ENCODE measurements at places on chromosomes 7 and 10.
A peak's percentile ranks its signal among the peaks of the same experiment; 100 is the strongest.

DNA sequence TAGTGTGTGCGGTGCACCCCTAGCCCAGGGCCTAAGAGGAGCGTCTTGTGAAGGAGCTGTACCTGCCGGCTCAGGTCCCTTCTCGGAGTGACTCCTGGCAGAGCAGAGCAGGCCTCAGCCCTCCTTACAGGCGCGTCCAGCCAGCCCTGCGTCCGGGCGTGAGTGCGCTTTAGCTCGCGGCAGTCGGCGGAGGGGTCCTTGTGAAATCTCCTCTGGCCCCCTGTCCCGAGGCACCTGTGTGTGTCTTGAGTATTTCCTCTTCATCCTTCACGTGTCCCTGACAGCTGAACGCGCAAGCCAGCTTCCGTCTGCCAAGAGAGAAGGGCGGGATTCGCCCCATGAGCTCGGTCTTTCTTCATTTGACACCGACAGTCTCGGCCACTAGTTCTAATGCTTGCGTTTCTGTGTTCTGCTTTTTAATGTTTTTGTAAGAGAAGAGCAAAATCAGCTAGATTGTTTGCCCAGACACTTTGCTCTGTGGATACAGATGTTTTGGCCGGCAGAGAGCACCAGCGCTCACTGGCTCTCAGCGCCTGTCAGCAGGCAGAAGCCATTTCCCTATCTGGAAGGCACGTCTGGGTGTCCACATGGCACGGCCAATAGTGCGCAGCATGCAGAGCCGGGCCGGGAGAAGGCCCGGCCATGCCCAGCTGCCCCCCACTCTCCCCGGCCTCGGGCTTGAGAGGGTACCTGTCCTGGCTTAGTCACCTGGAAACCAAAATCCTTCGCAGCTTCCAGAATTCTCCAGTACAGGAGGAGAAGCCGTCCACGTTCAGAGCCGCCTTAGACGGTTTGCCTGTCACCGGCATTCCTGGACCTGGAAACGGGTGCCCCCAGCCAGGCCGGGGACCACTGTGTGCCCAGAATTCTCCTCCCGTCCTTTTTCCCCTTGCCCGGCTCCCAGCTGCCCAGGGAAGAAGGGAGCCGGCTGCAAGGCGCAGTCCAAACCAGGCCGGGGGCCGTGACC lies 7.0 kb downstream of the GET4 start:
- no peak for DNase-seq

GRCh38 chr7:2802504-2803341 lies 41.4 kb downstream of the GNA12 start:
- no peak for DNase-seq

GRCh38 chr7:20783700-20784387 lies 2.8 kb downstream of the SP8 start:
- DNase-seq: peak; percentile 48

DNA sequence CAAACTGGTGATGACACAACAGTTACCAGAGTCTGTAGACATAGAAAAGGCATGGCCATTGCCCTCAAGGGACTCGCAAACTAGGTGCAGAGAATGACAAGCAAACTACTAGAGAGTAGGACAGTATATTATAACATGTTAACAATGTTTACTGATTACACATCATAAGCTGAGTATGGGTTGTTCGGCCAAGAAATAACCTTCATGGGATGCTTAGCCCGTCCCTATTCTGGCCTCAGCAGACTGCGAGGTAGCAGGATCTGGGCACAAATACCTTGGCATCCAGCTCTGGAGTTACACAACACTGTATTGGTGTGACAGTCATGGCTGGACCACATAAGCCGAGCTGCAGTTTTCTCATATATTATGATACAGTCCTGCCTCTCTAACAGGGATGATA lies 51.4 kb downstream of the ABCB4 start:
- no peak for DNase-seq

GRCh38 chr10:77247031-77247990 lies 390.3 kb downstream of the KCNMA1 start:
- peak; percentile 45 for DNase-seq

DNA sequence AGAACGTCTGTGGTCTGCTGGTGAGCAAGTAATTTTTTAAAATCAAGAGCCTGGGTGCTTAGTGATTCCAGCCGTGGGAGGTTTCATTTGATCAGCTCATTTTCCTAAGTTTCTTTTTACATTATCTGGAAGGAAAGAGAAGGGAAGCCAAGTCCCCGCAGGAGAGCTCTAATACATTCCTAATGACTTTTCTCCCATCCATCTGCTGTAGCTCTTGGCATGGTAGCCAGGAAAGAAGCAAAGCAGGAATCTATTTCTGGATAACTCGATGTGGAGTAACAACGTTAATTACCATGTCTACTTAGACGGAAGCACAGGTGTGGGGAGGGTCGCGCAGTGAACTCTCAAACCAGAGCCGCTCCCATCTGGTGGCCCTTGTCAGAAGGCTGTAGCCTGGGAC lies 121.9 kb downstream of the PAXIP1 start:
- no peak for DNase-seq

GRCh38 chr10:85671530-85671929 lies 695.1 kb downstream of the GRID1 start:
- DNase-seq: no peak

GRCh38 chr10:72850861-72851260 lies 42.7 kb upstream of the OIT3 start:
- DNase-seq: no peak

DNA sequence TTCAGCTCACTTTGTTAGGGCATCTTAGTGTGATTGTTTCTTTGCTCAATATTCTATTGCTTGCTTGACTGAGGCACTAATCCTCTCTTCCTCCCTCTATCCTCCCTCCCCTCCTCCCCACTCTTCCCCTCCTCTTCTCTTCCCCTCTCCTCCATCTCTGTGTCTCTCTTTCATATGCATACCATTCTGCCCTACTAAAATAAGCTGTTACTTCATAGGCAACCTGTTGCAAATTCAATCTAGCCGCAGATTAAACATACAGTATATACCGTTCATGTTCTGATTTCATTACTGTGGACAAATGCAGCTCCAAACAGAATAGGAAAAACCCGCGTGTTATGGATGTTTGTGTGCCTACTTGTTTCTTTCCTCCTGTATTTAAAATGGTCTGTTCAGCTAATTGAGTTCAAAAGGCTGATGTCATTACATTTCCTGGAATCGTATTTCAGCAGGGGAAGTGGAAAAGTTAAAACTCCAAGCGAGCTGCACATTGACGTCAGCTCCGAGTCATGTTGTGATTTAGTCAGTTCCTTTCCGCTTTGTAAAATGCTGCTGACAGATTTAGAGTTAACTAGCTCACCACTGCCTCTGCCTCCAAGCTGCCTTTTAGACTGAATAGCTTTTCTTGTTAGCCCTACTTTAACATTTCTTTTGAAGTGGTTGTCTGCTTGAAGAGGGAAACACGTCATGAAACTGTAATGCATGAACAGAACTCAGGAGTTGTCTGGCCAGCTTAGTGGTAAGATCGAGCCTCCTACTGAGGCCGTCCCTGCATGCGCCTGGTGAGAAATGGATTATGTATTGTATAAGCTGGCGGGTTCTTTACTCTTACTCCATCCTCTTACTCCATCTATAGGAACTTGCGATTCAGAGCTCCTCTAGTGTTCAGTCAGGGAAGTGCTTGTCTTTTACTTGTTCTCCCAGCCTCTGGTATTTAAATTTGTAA lies 69.0 kb downstream of the CREM start:
- peak; percentile 81 for DNase-seq

GRCh38 chr7:4681218-4681851 lies 760 bp upstream of the FOXK1 start:
- no peak for DNase-seq

GRCh38 chr10:124741922-124742412 lies 2.2 kb downstream of the FAM53B start:
- DNase-seq: peak; percentile 43

DNA sequence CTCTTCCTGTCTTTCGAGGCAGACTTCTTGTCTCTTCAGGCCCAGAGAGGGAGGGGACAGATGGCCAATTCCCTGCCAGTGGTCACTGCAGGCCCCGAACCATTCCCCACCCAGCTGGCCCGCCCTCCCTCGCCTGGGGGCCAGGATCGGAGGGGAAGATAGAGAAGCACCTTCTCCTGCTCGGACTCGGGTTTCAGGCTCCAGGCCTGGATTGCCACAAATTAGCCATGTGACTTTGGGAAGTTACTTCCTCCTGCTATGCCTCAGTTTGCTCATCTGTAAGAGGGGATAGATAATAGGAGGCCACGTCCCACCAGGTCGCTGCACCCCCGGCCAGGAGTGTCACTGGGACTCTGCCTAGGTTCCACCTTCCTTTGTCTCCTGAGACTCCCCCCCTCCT lies 24.8 kb upstream of the PPP2R2D start:
- no peak for DNase-seq

- DNase-seq: no peak
These were observed 9.1 kb downstream of the GOT1 start for GRCh38 chr10:99421233-99421739.

DNA sequence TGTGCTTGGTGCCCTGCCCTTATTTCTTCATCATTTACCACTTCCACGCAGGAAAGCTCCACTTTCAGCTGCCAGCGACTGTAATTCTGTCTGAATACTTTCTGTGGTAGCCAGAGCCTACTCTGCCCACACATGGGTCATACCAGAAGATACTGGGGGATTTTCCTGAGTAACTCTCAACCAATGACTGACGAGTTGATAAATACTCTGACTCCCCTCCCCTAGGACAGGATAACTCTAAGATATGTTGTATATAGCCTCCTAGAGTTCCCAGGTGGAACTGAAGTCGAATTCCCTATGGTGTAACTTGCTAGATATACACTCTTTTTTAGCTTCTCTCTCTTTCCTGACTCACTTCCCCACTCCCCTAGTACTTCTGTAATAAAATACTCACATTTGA lies 29.8 kb downstream of the SEM1 start:
- DNase-seq: no peak

DNA sequence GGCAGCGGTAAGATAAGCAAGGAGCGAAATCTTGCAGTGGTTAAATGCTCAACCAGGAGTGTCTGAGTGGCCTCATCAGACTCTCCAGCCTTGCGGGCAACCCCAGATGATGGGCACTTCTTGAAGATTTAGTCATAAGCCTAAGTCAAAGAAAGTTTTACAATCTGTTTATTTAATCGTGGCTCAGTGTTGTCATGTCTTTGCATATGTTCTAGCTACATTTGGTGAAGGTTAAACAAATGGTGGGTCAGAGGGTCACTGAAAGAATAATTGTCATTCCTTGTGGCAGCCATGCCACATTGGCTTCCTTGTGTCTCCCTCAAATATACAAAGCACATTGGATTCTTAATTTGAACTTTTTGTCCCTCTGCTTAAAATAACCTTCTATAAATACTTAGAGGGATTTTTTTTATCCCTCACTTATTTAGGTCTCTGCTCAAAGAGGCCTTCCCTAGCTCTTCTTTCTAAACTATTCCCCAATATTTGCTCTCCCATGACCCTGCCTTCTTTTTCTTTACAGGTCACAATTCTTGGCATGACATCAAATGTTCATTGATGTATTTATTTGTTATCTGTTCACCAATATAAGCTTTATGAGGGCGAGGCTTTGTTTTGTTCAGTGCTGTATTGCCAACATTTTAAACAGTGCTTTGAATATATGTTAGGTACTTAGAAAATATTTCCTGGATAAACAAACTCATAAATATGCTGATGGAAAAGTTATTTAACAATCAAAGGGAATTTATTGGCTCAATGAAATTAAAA lies 68.7 kb downstream of the NEUROD6 start:
- DNase-seq: no peak

DNA sequence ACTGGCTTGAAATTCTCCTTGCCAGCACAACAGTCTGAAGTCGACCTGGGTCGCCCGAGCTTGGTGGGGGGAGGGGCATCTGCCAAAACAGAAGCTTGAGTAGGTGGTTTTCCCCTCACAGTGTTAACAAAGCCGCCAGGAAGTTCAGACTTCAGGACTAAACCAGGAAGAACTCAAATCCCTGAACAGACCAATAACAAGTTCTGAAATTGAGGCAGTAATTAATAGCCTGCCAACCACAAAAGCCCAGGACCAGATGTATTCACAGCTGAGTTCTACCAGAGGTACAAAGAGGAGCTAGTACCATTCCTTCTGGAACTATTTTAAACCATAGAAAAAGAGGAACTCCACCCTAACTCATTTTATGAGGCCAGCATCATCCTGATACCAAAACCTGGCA lies 45.3 kb downstream of the LRRC72 start:
- DNase-seq: no peak

- DNase-seq: peak; percentile 33
These were observed 9.2 kb upstream of the GRB10 start for GRCh38 chr7:50791938-50792341.

DNA sequence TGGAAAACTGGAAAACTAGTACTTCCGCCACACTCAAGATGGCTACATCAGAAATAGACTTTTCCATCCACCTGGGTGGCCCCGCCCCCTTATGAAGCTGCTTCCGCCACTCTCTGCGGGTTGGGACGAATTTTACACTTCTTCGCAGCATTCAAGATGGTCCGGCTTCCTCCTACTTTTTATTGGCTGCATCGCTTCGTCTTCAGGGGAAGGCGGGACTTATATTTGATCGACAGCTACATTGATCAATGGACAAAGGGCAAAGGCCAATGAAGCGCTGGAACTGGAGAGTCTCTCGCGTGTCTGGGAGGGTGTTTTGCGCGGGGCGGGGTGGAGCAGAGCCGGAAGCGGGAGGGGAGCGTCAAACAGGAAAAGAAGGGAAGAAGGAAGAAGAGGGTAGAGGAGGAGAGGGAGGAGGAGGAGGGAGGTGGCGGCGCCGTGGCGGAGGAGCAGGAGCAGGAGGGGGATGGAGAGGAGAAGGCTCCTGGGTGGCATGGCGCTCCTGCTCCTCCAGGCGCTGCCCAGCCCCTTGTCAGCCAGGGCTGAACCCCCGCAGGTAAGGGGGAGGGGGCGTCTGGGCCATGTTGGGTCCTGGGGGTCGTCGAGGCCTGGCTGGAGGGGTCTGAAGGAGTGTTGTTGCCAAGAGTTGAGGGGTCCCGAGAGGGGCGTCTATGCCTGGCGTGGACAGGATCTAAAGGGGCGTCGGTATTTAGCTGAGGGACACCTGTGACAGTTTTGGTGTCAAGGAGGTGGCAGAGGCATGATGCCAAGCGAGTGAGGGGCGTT lies at the start of gene WBP1L:
Gene WBP1L, plus strand, starts transcription at position 361 of the 786 bp plus-strand sequence. Its CDS starts 106 bp downstream, at position 467.
- DNase-seq: peak; percentile 100

DNA sequence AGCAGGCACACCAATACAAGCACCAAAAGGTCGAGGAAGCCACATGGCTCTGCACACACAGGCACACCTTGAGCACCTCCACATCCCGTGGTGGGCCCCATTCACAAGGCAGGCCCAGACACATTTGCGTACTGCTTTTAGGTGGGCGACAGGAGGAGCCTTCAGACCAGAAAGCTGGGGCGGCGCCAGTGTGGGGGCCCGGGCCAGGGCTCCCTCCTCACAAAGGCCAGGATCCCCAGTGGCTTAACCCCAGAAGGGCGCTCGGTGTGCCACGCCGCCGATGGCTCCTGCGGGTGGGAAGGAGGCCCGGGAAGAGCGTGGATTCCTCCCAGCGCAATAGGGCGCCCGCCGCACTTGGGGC lies 2.8 kb upstream of the SMARCD3 start:
- no peak for DNase-seq
